ENCODE measurements at places on chromosomes 1 and 21.

GRCh38 chr1:174344162-174344561, 103.6 kb upstream of the GPR52 start:
- no peak for DNase-seq

GRCh38 chr1:193971595-193971994, 785.2 kb upstream of the B3GALT2 start:
- DNase-seq = no peak

- no peak for DNase-seq
Observed at GRCh38 chr1:197761654-197762053, 13.6 kb downstream of the DENND1B start.

DNA sequence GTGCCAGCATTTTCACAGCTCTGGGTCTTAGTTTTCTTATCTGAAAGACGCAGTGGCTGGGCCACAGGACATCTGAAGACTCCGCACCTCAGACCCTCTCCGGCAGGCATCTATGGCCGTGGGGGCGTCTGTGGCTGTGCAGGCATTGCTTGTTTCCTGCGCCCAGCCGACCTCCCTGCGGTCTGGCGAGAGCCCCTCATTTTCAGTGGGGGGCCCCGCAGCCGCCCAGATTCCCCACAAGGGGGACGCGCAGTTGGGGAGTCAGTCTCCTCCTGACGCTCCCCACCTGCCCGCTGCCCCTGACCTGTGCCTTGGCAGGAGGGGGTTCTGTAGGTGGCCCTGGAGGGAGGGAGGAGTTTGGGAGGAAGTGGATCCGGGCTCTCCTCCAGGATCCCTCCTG, 3.5 kb upstream of the TFF1 start:
- DNase-seq = no peak

DNA sequence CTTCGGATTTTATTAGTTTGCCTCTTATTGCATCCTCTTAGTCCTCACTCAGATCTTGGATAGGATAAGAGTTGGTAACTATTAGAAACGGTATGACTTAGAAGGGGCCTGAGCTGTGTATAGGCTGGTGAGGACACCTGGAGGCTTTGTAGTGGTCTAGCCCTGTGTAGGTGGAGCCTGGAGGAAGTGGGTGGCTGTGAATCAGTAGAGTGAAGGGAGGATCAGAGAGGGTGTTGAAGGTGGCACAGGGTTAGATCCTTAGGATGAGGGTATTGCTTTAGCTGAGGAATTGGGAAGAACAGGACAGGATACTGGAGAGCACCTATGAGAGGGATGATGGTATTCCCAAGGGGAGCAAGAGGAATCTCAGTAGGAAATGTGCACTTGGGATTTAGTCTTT, 5.7 kb downstream of the VANGL1 start:
- no peak for DNase-seq

- no peak for DNase-seq
Observed at GRCh38 chr21:31576428-31576827, 83.1 kb upstream of the SOD1 start.

DNA sequence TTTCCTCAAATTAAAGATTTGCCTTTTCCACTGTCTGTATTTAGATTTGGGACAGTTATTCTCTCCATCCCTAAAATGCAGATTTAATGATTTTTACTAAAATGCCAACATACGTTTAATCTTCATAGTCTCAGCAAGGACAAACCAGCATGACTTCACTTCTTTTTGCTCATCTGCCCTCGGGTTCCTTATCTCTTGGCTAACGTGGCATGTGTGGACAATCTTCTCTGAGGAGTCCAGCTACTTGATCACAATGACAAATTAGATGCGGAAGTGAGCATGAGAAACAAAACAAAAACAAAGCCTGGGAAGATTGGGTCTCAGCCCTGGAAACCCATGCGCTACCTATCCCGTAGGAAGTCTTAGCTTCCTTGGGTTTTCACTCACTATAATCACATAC, 1.0 kb downstream of the MRAP start:
- no peak for DNase-seq

DNA sequence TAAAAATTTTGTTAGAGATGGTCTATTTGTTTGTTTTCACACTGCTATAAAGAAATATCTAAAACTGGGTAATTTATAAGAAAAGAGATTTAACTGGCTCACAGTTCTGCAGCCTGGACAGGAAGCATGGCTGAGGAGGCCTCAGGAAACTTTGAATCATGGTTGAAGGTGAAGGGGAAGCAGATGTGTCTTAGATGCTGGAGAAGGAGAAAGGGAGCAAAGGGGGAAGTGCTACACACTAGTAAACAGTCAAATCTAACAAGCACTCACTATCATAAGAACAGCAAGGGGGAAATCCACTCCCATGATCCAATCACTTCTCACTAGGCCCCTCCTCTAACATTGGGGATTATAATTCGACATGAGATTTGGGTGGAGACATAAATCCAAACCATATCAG, 76.8 kb upstream of the COL24A1 start:
- no peak for DNase-seq
